KG1 (cell line): ENCODE measurements at places on chromosomes 12 and 14.

DNA sequence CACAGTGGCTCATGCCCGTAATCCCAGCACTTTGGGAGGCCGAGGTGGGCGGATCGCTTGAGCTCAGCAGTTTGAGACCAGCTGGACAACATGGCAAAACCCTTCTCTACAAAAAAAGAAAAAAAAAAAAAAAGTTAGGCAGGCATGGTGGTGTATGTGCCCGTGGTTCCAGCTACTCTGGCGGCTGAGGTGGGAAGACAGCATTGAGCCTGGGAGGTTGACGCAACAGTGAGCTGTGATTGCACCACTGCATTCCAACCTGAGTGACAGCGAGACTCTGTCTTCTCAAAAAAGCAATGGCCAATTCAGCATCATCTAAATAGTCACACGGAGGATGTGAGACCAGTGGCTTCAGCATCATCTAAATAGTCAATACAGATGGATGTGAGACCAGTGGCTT, 10.4 kb upstream of the SAMD4A start:
- DNase-seq, result no peak

- peak; percentile 9 for DNase-seq
These were observed 223.9 kb downstream of the PTPRO start for GRCh38 chr12:15546102-15546701.

DNA sequence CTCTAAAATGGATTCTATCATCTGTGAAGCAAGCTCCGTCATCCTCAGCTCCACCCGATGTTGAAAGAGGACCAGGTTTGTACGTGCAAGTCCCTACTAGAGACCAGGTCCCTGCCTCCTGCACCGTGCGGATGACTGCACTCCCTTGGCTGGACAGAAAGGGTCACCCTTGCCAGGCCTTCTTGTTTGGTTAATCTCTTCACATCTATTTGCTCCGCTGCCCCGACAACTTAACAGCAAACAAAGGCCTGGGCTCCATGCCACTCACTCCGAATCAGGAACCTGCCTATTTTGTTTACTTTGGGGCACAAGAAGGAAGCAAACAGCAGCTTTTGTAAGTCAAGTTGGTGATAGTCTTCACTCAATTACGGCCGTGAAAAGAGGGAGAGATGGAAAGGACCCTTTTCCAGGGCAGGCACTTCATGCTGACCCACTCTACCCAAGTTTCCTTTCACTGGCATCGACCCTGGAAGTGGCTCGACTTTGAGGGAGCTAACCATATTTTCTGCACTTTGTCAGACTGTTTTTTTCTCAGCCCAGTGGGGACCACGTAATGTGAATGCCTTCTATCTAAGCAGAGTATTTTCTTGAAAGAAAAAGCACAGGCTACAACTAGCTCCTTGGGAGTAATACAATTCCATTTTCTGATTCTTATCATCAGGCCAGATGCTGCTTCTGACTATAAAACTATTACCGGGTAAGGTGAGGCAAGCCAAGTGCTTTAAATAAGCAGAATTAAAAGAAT, 202.6 kb downstream of the FOXN3 start:
- no peak for DNase-seq

DNA sequence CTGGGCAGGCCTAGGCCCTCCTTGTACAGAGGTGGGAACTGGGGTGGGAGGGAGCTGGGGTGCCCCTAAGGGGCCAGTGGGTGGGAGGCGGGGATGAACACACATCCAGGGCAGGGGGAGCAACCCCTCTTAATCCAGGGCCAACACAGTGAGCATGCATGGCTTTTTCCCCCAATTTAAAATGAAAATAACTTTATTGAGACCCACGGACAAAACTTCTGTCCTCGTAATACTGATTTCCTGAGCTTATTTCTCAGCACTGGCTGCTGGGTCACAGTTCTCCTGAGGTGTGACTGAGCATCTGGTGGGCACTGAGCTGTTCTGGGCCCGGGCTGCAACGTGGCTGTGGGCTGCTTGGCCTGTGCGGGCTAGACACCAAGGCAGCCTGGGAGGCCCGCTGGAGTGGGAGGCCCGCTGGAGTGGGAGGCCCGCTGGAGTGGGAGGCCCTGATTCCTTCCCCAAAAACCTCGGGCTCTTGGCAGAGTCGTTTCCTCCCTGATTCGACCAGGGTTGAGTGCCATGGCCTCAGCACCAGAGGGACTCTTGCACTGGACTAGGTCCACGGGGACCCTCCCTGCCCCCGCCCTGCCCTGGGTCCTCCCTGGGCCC, 24.9 kb upstream of the TRAF3 start:
- DNase-seq, result no peak

- DNase-seq, result no peak
These were observed 117.4 kb upstream of the RTL1 start for GRCh38 chr14:101020834-101021370.

DNA sequence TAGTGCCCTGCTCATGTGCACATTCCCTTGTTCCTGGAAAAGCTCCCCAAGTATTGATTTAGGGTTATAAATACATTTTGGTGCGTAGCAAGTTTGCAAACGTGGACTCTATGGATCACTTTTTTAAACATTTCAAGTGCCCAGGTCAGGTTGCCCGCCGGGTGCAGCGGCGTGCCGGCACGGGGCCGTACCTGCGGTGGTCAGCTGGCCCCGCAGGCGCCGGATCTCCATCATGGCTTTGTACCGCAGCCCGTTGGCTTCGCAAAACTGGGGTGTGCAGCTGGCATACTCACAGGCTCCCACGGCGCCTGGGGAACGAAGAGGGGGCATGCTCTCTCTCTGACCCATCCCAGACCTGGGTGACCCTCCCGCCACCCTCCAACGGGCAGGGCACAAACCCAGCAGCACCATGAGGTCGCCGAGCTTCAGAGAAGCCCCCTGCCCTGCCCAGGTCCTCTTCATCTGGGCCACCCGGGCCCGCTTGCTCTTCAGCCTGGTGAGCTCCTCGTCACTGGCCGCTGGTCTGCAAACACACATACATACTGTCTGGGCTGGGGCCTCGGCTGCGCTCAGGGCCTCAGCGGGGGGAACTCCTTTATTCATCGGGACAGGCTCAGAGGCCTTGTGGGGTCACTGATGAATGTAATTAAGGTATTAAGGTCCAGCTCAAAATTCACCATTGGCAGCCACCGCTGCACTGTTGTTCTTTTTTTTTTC, 35.1 kb downstream of the DHX37 start:
- no peak for DNase-seq

DNA sequence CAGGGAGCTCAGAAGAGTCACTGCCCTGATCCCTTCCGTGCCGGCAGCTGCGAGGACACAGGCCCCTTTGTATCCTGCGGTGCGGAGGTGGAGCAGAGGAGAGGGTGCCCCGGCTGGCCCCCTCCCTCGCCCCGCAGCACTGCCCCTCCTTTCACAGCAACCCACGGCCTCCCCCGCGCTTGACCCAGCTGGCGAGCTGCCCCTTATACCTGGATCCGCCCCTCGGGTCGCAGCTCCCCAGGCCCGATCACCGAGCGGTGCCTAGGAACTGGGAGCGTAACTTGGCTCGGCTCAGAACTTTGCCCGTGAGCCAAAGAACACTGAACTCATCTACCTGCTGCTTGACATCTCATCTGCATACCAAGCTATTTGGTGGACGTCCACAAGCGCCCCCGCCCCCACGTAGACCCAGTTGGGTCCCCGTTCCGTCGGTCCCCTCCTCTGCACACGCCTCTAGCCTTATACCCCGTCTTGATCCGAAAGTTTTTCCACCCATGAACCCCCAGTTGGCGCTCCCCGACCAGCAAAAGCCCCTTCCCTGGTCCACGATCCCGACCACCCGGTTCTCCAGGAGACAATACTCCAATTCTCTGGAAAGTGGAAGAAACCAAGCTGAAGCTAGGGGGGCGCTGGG, 697 bp upstream of the DNAJC14 start:
- no peak for DNase-seq

DNA sequence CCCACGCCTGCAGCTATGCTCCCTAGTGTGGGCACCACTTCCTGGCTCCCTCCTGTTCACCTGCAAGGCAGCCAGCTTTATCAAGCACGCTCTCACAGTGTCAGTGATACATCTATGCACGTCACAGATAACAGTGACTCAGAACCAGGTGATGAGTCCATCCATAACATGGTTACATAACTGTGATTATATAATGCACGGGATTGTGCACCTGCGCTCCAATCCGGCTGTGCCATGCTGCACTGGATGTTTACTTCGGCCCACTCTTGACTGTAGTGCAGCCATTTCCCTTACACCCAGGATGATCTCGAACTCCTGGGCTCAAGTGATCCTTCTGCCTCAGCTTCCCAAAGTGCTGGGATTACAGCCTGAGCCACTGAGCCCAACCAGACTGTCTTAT, 38.4 kb upstream of the CEP83 start:
- DNase-seq, result no peak

GRCh38 chr12:120662879-120663278, 22.5 kb downstream of the CABP1 start:
- no peak for DNase-seq

DNA sequence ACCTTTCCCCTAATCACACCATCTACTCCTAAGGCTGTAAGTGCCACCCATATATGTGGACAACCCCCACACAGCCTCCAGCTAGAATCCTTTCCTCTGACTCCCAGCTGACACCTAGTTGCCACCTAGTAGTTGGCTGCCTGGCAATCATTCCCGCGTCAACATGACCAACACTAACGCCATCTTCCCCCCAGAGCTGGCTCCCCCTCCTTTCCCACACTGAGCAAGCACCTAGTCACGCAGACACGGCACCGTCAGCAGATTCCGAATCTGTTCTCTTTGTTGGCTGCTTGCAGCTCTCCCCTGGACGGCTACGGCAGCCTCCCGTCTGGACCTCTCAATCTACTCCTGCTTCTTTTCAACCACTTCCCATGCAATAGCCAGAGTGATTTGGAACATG, 27.7 kb downstream of the UBR7 start:
- DNase-seq, result no peak

DNA sequence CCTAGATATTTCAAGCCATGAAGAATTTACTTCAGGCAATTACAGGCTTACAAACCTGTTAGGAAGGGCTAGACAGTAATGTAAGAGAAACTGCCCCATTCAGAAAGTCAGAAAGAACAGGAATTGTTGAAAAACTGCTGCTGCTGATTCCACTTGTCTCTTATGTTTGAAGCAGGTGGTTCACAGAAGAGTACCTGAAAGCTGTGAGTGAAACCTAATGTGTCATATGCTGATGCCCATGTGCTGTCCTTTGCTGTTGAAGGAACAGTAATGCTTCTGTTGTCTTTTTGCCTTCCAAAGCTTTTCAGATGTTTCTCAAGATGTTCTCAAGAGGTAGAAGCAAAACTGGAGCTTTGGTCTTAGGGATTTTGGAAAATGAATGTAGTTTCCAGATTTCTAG, 39.0 kb downstream of the MNAT1 start:
- DNase-seq, result no peak

DNA sequence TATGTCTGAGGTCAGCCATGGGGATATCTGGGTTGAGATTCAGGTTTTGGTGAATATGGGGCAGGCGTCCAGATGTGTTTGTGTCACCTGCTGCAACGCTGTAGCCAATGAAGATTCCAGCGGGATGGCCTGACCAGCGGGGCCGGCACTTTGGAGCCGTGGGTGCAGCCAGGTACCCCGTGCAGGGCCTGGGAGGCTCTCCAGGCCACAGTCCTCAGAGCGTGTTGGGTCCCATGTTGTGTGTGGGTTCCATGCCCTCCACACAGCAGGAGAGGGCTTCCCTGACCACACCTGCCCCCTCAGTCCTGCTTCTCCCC, 2.8 kb upstream of the TEX22 start:
- DNase-seq, result no peak

DNA sequence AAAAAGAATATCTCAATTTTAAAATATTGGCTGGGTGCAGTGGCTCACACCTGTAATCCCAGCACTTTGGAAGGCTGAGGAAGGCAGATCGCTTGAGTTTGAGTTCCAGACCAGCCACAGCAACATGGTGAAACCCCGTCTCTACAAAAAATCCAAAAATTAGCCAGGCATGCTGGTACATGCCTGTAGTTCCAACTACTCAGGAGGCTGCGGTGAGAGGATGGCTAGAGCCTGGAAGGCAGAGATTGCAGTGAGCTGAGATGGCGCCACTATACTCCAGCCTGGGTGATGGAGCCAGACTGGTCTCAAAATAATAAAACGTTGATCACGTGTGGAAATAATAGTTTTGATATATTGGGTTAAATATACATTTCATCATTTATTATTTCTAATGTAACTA, 5.7 kb downstream of the MTRFR start:
- no peak for DNase-seq

DNA sequence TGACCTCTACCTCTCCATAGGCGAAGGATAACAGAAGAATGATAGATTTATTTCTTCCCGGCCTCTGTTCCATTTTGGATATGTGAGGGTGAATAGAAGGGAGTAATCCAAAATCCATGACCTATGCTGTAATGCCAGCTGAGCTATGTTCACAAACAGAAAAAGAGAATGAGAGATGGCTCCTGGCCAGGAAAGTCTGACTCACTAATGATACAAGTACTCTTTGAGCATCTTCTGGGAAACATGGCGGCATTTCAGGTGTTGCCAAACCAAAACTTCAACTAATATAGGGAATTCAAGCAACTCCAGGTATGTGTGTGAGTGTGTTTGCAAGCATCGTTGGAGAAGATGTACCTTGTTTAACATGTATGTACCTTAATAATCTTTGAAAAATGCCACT, 55.1 kb downstream of the MED13L start:
- no peak for DNase-seq

- no peak for DNase-seq
These were observed 25.0 kb downstream of the CREBL2 start for GRCh38 chr12:12636641-12637040.

- no peak for DNase-seq
These were observed 7.0 kb downstream of the SLIRP start for GRCh38 chr14:77714926-77715325.

DNA sequence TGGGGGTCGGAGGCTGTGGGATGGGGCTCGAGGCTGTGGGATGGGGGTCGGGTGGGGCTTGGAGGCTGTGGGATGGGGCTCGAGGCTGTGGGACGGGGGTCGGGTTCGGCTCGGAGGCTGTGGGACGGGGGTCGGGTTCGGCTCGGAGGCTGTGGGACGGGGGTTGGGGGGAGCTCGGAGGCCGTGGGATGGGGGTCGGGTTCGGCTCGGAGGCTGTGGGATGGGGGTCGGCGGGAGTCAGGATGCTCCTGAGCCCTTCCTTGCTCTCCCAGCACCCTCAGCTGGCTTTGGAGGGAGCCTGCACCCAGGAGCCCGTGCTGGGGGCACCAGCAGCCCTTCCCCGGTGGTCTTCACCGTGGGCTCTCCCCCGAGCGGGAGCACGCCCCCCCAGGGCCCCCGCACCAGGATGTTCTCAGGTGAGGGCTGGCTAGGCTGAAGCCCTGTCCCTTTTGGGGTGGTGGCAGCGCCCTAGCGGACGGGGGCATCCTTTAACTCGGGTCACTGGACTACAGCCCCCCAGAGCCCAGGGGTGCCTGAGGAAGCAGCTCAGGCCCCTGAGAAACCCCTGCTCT, 11.9 kb upstream of the PUS1 start:
- DNase-seq, result no peak

GRCh38 chr12:124279846-124280360, 15.0 kb upstream of the RFLNA start:
- no peak for DNase-seq
